ENCODE measurements at places on chromosomes 4 and X. TPM values are rescaled to one million over a fixed set of nuclear protein-coding genes. Genes with fewer than 3 reads are reported as not detected.

- DNase-seq = no peak
These were observed 25.6 kb downstream of the CD99L2 start for GRCh38 chrX:150872773-150873336.

The CFP gene
- 23.6 TPM for total RNA-seq

DNA sequence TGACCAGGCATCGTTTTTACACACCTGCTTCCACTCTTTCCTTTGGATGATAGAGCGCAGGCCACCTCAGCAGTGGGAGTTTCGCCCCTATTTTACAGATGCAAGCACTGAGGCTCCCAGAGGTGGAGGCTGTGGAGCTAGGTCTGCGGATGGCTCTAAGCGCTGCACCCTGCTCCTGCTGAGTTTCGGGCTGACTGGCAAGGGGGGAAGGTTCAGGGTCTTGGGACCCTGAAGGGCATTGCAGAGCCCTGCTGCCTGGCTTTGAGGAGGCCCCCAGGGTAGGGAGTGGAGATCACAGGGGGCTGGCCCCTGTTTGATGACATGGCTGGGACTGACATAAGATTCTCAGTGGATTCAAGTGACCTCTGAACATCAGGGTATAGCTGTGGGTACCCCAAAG lies 62.8 kb upstream of the NKX1-1 start:
- no peak for DNase-seq

GRCh38 chrX:39288592-39288991 lies 487.3 kb downstream of the MID1IP1 start:
- no peak for DNase-seq

The UBA1 gene
- 221 TPM for total RNA-seq

GRCh38 chrX:7088968-7089615 lies 58.4 kb upstream of the STS start:
- DNase-seq = no peak

DNA sequence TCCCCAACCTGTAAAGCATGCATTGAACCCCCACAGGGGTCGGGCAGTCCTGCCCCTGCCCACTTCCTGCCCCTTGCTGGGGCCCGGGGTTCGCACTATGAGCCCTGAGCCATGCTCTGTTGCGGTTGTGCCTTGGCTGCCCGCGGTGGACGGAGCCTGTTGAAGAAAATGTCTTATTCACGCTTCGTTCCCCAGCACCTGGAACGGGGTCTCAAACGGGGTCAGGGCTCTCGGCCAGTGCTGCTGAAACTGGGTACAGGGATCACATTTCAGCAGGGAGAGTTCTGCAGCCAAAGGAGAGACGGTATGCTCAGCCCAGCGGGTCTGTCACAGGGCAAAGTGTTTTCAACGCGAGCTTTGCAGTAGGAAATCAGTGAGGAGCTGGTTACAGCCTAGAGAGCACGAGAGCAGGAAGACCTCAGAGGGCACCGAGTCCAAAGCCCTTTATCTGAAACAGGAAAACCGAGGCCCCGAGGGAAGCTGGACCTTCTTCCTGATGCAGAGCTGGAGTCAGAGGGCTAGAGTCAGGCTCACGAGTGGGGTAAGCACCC lies 46.3 kb upstream of the AFAP1 start:
- DNase-seq = peak; percentile 56

DNA sequence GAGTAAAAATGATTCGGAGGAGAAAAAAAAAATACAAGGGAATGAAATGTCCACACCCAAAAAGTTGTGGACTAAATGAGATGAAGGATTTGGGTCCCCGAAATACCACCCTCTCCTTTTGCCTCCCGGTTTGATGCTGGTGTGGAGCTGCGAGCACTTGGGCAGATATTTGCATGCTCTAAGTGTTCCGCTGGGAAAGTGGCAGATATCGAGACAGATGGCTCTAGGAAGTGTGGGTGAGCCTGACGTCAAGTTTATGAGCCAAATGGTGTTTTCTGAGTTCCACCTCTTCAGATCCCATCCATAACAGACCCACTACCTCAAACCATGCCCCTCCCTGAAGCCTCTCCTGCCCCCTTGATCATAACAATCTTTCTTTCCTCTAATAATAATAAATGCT lies 228.6 kb downstream of the QDPR start:
- no peak for DNase-seq

DNA sequence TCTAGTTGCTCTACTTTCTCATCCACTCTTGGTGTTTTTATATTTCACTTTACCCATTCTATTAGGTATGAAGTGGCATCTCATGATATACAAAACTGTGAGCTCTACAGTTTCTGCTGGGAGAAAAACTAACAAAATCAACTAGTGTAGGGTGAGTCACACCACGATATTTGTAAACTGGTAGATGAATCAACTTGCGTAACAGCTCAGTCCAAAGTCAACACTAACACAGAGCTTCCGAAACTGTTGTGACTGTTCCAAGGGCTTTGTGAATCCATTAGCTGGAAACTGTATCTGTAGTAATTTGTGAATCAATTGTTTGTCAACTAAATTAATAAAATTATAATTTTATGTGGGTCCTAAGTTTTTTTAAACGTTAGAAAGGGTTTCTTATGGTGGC lies 119.8 kb upstream of the TSPAN5 start:
- DNase-seq = no peak

- peak; percentile 64 for DNase-seq
These were observed 6.3 kb downstream of the MEPE start for GRCh38 chr4:87838890-87839591.

The MAGEC3 gene
- total RNA-seq = not detected

The DNAAF6 gene
- total RNA-seq = 3.3 TPM

DNA sequence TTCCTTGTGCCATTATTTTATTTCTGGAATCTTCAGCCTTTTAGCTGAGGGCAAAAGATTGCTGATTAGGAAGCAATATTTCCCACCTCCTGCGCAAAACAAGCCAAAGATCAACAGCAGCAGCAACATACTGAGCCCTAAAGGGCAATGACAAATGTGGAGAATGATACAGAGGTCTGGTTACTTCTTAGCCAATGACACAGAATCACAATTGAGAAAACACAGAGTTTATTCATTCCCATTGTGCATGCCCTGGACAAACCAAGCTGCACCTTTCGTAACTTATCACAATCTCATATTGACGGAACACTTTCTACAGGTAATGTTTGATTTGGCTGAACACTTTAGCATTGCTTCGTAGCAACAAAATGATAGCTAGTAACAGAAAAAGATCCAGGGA lies 13.4 kb downstream of the F9 start:
- no peak for DNase-seq

- peak; percentile 14 for DNase-seq
These were observed at the start of gene DCAF12L1 for GRCh38 chrX:126552313-126553022. Gene DCAF12L1 (minus strand): TSS chrX:126552814. CDS start chrX:126552608, 206 bp downstream.

DNA sequence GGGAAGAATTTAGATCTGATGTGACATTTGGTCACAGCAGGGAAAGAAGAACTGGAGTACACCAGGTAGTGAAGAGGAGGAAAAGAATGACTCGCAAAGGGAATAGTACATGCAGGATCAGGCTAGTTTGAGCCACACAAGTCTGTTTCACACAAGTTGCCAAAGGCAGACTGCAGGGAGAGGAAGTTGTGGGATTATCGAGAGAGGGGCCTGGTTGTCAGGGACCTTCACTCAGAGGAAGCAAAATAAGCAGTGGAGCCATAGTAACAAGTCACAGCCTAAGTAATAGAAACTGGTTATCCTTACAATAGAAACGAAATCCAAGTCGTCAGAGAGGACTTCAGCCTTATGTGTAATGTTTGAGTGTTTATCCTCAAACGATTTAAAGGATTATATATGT lies 316.7 kb upstream of the HTR2C start:
- DNase-seq = no peak

GRCh38 chr4:177455561-177455970 lies 13.3 kb upstream of the AGA start:
- DNase-seq = peak; percentile 31

DNA sequence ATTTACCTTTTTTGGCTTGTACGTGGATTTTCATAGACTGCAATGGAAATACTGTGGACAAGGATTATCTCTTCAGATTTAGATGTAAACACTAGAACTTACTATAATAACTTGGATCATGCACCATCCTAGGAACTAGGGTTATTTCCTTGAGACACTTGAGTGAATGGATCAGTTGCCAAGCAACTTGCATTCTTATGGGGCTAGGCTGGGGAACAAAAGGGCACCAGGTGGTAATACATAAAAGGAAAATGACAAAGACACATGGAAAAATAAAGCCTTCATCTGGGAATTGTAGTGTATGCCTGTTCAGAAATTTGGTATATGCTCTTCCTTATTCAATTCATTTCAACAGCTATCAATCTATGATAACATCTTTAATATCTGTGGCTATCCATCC lies 247.1 kb downstream of the SPRY1 start:
- no peak for DNase-seq

DNA sequence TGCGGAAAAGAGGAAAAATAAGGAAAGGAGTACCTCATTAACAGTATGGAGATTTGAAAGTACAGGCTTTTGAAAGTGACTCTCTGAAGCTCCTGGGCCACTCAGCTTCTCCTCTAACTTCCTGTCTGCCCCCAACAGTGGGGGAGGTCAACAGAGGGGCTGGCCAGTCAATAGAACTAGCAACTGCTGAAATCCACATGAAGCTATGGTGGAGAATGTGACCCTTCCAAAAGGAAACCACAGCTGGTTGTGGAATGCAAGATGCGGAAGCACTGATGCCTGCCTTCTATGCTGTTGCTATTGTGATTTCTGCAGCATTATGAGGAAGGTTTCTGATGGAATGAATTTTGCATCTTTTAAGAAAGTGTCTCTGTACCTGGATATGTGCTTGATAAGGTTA lies 2.4 kb downstream of the CORIN start:
- DNase-seq = peak; percentile 29

GRCh38 chrX:2462780-2463179 lies 38.0 kb downstream of the DHRSX start:
- no peak for DNase-seq

DNA sequence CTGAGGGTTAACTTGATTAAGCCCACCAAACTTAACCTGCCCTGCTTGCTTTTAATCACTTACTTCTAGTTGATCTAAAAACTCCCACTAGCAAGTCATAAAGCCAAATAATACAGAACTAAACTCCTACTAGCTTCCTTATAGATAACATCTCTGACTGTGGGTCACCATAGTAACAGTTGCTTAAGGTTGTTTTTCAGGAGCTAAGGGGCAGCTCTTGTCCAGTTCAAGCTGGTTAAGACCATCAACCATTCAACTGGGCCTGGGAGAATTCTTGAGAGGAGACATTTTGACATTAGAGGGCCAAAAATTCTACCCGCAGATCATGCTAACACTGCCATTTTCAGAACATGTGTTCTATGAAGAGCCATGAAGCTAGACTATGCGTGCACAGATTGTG lies 67.0 kb downstream of the UCHL1 start:
- DNase-seq = no peak

- peak; percentile 86 for DNase-seq
These were observed 34.7 kb downstream of the LUZP4 start for GRCh38 chrX:115324194-115324593.
